Gastroesophageal sphincter (tissue), 4 donors: ENCODE measurements at places on chromosomes 3 and 15. TPM values are rescaled to one million over a fixed set of nuclear protein-coding genes. Genes with fewer than 3 reads are reported as not detected.

DNA sequence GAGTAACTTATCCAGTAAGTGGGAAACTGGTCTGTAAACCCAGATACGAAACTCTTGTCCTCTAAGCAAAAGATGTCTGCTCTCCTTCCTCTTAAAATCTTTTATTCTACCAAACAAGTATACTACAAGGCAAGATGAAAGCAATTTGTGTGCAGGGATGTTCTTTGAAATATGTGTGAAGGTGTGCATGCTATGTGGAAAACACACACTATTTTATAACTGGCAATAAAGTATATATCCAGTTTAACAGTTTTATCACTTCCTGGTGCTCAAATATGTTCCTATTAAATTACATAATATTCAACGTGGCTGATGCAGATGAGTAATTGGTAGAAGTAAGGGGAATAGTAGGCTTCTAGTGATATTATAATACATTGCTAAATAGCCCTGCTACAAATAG is 566.5 kb downstream of the ROBO2 start:
- no peak for ATAC-seq

GRCh38 chr3:137509354-137510045 is 254.6 kb upstream of the SOX14 start:
- ATAC-seq: no peak

DNA sequence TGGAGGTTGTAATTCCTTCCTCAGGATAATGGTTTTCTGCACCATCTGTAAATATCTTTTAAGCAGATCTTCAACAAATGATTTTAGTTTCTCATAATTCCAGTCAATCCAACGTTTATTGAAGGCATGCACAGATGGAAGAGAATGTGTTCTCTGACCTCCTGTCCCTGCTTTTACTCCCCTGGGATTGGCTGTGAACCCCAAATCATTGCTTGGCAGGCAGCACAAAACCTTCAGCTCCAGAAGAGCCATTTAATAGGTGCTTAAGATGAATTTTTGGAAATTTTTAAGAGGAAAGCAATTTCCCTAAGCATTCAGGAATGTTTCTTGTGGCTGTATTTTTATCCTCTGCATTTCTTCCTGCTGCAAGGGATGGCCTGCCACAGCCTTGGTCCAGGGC is 25.5 kb upstream of the THSD4 start:
- ATAC-seq: no peak

DNA sequence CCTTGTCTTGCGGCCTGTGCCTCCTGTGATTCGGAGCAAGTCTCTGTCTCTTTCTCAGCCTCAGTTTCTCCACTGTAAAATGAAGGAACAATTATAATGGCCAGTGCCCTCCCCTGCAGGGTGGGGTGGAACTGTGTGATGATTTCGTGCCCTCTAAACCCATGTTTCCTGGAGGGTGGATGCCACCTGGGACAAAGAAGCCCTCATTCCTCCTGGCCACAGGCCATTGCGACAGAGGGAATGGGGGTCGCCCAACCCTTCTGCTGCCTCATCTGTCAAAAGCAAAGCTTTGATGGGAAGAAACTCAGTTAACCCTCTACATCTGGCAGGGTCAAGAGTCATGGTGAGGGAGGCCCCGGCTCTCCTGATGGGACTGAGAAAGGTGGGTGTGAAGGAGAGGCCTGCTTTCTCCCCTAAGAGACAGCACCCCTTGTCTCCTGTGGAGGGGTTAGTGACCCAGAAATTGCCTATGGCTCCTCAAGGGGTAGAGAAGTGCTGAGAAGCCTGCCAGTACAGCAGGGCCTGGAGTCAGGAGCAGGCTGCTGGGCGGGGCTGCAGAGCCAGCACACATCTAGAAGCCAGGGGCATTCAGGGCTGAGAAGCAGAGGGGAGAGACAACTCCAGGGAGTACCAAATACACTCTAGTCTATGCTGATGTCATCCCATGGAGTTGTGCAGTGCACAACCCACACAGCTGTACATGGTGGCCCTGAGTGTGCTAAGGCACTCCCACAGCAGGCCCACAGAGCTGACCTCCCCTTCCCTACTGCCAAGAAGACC is 61.0 kb downstream of the PLXNA1 start:
- ATAC-seq: peak; percentile 21

GRCh38 chr15:45527086-45527485 is 4.5 kb upstream of the SLC30A4 start:
- no peak for ATAC-seq

GRCh38 chr3:115547207-115547606 is 76.1 kb upstream of the GAP43 start:
- ATAC-seq: no peak

- ATAC-seq: no peak
Measured at GRCh38 chr15:101469520-101470288, 19.8 kb downstream of the PCSK6 start.

The NEIL1 gene
- 47.8 TPM for total RNA-seq
